ENCODE measurements at places on chromosomes 7 and 10. TPM values are rescaled to one million over a fixed set of nuclear protein-coding genes. Genes with fewer than 3 reads are reported as not detected.

PNPLA8 gene
- 29.5 TPM for total RNA-seq

POLR3A gene
- 16.6 TPM for total RNA-seq

ZNF425 gene
- 5.9 TPM for total RNA-seq

DNA sequence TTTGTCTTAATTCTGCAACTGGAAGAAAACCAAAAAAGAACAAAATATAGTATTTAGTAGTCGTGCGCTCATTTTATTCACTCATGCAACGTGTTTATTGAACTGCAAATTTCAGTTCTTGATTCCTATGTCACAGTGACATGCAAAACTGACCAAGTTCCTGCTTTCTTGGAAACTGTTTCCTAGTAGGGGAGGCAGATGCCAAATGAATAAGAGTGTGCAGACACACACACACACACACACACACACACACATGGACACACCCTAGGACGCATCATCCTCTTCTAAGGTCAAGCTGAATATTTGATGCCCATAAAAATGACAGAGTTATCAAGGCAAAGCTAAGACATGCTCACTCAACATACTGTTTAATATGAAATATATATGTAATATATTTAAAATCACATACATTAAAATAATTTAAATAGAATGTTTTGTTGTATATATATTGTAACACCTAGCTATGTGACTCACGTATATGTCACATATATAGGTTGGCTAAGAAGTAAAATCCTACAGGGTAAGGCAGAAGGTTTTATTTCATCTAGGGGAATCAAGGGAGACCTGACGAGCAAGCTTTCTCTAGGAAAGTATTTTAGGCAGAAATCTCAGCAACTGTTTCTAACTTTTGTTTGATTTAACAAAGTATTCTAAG lies 79.6 kb downstream of the SVIL start:
- peaks cover 38% of the 10 kb centered on the region for H3K36me3 ChIP-seq
- H3K4me3 ChIP-seq, result no peak overlapping the region
- H3K27me3 ChIP-seq, result no peaks in the 10 kb centered on the region
- DNase-seq, result no peak
- H3K4me1 ChIP-seq, result peaks cover 32% of the 10 kb centered on the region

GRCh38 chr10:17665747-17666146 lies 21.8 kb downstream of the STAM start:
- H3K36me3 ChIP-seq, result peaks cover 26% of the 10 kb centered on the region
- H3K27me3 ChIP-seq, result no peaks in the 10 kb centered on the region
- peak overlapping the region; percentile 94 for H3K27ac ChIP-seq
- no peak for DNase-seq

All from osteocyte (in vitro differentiated cells).